ENCODE measurements at places on chromosomes 1 and 21. TPM values are rescaled to one million over a fixed set of nuclear protein-coding genes. Genes with fewer than 3 reads are reported as not detected.

DNA sequence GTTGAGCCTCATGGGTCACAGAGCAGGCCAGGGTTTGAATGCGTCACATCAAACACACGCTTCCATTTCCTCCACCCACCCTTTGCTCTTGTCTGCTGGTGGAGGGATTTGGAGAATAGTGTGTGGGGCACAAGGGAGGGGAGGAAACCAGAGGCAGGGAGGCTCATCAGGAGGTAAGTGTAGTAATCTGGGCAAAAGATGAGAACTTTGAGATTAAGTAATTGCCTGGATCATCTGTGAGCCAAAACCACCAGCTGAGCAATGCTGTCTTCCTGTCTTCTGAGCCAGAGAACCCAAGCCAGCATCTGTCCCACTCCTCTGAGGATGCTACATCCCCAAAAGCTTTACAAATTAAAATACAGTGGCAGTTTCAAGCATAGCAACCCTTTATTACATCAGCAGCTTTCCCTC lies 45.2 kb downstream of the C8B start:
- no peak for DNase-seq

- no peak for DNase-seq
These were observed 39.0 kb downstream of the RAP1A start for GRCh38 chr1:111658622-111659021.

GRCh38 chr1:62355095-62355494 lies 35.9 kb upstream of the KANK4 start:
- DNase-seq, result no peak

- no peak for DNase-seq
These were observed 97.9 kb upstream of the RAB3GAP2 start for GRCh38 chr1:220370041-220370700.

- DNase-seq, result no peak
These were observed 43.7 kb upstream of the PIGC start for GRCh38 chr1:172487550-172487949.

DNA sequence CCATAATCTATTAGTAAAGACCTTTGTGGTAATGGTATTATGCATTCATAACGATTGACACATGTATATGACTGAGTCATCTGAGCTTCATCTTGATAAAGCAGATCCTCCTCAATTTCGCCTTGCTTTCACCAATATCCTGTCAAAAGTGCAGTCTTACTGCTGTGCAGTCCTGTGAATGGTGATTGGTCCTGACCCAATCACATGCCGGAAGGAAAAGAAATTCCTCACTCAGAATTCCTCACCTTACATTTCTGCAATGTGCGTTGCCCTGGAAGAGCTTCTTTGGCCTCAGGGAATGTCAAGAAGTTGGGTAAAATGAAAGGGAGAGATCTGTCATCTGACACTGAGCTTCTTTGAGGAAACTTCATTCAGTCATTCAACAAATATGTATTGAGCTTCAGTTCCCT lies 121.0 kb upstream of the TSPAN2 start:
- no peak for DNase-seq

Gene LYPD8
- not detected for polyA plus RNA-seq

Gene SLC16A4
- 0.61 TPM for polyA plus RNA-seq

Gene FLG2
- polyA plus RNA-seq, result not detected

Gene WLS
- not detected for polyA plus RNA-seq

Gene RHBDL2
- polyA plus RNA-seq, result not detected

Measured in naive thymus-derived CD8-positive, alpha-beta T cell (primary cell).